SIG-M5 (cell line): ENCODE measurements at places on chromosomes 1 and 21.

DNA sequence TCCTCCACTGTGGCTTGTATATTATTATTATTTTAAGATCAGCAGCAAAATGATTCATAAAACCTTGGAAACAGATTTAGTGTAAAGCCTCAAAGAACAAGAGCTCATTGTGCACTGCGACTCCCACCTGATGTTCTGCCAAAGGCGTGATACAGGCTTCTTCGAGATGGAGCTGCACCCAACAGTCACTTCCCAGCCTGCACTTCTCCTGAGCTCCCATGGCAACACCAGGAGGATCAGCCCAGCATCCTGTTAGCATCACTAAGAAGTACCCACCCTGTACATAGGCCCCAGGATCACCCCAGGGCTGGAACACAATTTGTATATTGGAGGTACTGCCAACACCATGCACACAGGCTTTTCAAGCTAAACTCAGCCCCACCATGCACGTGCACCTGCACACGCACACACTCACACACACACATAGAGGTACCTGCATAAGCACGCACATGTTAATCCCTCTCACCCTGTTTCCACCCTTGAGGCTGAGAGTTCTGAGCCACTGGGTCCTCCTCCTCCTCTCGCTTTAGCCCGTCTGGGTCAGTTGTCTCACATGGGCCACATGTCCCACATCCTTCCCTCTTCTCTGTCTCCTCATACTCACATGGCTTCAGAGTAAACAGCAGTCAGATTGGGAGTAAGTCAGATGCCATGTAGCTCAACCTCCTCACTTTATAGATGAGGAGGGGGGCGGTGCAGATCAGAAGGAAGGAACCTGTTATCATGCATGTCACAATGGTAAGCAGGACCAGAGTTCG lies 281.9 kb upstream of the POU3F1 start:
- no peak for DNase-seq

DNA sequence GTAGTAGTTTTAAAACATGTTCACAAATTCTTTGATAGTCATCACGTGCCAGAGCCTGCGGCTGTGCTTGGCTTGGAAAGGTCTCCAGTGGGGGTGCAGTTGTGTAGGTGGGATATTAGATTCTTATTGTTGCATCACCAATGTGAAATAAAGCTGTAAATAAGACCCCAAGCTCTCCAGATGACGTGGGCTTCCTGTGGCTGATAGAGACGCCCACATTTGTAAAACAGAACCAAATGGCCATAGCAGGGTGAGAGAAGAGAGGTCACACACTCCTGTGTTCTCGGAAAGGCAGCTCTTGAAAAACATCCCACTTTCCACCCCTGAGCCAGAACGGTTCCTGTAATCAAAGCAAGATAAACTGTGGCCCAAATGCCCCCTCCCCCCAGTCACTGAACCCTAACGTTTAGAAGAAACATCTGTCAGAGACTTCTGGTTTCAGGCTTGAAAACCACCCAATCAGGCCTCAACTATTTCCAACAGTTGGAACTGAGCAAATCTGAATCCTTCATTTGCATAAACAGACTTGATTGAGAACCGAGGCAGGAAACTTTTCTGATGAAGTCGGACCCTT lies 6.6 kb upstream of the NTPCR start:
- DNase-seq: no peak

DNA sequence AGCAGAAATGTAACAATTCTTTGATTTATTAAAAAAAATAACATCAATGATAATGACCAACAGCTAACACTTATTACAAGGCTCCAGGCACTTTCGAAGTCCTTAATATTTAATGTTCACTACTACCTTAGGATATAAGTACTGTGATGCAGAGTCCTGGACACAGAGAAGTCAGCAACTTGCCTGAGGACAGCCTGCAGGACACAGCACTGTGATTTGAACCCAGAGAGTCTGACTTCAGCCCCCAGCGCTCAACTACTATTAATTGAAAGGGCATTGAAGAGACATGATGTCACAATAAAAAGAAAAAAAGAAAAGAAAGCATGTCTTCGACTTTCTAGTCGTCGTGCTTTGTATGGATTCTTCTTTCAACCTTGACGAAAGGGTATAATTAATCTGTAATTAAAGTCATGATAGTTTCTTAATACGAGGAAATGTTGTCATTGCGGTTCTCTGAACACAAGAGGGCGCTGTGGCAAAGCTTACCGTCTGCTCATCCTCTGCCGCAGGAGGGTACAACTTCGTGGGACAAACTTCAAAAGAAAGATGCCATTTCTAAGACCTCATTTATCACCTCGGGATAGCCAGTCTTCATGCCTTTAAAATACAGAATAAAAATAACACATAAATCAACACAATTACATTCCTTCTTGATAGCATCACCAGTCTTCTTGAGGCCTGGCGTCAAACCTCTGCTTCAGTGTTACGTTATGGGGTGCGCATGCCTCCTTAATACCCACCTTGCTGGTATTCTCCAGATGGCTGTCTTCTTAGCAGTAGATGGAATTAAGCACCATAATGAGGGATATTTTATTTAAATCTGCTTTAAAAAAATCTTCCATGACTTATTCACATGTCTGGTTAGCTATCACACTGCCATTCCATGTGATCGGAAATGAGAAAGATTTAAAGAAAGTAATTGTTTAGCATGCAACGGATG lies 240.1 kb downstream of the DISC1 start:
- no peak for DNase-seq

DNA sequence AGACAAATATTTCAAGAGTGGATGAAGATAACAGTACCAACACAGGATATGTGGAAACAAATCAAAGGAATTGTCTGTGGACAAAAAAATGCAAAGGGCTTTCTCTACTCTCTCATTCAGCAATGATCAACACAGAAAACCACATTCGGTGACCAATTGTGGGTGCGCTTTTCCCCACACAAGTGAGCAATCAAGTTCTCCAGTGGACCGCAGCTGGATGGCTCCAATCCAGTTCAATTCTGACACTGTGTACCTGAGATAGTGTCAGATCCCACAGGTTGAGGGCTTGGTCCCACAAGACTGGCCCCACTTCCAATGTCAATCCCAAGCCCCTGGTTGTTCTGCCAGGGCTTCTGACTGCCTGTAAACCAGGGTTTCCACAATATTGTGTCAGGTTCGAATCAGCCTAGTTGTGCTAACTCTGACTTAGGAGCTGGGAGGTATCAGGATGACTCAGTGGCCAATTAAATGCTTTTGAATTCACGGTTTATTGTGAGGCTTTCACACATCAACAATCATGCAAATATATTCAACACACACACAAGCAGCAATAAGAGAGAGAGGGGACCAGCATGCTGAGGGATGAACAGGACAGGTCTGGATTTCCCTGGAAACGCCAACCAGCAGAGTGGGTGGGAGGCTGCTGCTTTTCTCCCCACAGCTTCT lies 87.0 kb upstream of the BTG3 start:
- DNase-seq: no peak

DNA sequence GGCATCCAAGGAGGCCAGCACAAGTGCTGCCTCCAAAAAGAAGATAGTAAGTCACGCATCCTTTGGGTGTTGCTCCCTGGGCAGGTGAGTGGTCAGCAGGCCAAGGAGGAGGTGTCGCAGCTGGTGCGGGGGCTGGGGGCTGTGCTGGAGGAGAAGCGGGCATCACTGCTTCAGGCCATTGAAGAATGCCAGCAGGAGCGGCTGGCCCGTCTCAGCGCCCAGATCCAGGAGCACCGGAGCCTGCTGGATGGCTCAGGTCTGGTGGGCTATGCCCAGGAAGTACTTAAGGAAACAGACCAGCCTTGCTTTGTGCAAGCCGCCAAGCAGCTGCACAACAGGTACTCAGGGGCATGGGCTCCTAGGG lies 4.3 kb downstream of the TRIM46 start:
- no peak for DNase-seq

DNA sequence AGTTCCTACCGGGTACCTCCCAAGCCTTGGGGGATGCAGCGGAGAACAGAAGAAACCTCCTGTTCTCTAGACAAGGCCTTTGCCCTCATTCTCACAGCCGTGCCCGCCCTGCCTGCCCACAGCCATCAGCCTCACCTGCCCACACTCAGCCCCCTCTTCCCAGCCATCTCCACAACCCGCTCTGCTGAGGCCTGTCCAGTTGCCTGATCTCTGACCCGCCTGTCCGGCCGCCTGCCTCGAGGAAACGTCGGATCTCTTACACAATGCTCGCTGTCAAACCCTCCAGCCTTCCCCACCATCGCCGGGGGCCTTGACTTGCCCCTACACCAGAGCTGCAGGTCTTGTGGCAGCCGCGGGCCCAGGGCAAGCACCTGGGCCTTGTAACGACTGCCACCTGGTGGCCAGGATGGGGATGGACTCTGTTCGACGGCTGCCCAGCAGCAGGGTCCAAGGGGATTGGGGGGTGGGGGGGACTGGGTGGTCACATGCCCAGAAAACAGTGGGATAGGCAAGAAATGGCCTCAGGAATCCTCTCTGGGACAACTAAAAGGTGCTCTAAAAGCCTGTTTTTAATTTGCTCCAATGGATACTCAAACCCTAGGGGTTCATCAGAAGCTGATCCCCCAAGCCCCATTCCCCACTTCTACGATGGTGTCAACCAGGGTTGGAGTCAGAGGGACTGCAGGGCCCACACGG lies 31.0 kb downstream of the SLC45A1 start:
- no peak for DNase-seq

GRCh38 chr1:26786437-26787380 lies 1.0 kb upstream of the PIGV start:
- DNase-seq: no peak

GRCh38 chr1:184161071-184161698 lies 109.7 kb downstream of the TSEN15 start:
- DNase-seq: no peak

DNA sequence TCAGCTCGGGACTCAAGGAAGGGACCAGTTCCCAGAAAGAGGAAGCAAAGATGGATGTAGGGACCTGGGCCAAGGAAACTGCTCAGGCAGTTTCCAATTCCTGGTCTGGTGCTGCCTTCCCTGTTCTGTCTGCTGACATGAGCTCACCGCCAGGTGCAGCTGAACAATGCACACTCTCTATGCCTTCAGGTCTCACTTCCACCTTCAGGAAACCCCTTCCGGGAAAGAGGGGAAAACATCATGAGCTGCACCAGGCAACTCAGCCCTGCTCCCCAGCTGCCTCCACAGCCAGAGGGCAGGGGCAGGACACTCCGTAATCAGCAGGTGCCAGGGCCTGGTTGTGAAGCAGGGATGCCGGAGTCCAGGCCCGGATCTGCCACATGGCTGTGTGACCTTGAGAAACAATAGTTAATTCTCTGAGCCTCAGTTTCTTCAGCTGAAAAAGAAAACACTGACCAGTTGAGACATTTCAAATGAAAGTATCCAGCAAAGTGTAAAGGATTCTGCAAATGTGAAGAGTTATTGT lies 27.8 kb downstream of the SMIM12 start:
- no peak for DNase-seq

GRCh38 chr1:200153277-200154055 lies 126.0 kb downstream of the NR5A2 start:
- no peak for DNase-seq

GRCh38 chr1:29370067-29370466 lies 133.7 kb downstream of the PTPRU start:
- DNase-seq: no peak

DNA sequence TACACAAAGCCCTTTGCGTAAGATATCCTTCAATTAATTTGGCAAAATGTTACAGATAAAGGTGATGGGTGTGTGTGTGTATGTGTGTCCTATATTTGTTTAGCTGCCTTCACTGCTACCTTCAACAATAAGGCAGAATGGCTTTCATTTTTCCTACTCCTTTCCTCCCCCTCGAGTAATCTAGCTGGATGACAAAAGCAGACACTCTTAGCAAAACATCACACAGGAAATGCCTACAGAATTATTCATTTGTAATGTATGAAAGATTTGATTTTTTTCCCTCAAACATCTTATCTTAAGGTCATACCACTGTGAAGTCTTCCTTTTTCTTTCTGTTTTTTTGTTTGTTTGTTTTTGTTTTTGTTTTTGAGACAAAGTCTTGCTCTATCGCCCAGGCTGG lies 10.6 kb downstream of the PTPN22 start:
- no peak for DNase-seq

- no peak for DNase-seq
Observed at GRCh38 chr1:212453156-212453857, 20.6 kb downstream of the NENF start.

- DNase-seq: no peak
Observed at GRCh38 chr1:160578525-160579191, 638 bp downstream of the CD84 start.

- no peak for DNase-seq
Observed at GRCh38 chr21:8994640-8995511, 1526.5 kb upstream of the TPTE start.

DNA sequence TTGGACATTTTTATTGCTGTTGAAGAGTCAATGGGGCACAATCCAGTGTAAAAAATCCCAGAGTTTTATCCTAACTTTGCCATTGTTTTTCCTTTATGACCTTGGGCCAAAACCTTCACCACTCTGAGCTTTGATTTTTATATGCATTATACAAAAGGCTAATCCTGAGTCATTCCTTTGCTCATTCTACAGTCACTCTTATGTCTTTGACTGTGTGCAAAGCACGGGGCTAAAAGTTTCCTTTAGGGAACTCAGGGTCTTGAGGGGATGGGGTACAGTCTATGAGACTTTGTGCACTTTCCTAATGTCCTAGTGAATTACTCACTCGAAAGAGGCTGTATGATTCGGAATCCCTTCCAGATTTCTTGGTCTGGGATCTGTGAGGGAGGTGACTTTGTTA lies 543.2 kb upstream of the CAMK1G start:
- DNase-seq: no peak

GRCh38 chr1:205766570-205766969 lies 8.7 kb downstream of the RAB29 start:
- no peak for DNase-seq

- DNase-seq: no peak
Observed at GRCh38 chr1:91281782-91282181, 122.9 kb downstream of the HFM1 start.

GRCh38 chr1:197838836-197839235 lies 63.6 kb upstream of the DENND1B start:
- peak; percentile 95 for DNase-seq

DNA sequence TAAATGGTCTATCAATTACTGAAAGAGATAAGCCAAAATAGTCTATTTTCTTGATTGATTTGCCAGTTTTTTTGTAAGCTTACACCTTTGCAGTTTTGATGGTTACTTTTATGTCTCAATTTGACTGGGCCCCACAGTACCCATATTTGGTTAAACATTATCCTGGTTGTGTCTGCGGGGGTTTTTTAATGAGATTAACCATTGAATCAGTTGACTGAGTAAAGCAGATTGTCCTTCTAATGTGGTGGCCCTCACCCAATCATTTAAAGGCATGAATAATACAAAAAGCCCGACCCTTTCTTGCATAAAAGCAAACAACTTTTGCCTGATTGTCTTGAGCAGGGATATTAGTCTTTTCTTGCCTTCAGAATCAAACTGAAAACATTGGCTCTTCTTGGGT lies 650.0 kb upstream of the RGS18 start:
- DNase-seq: no peak

GRCh38 chr1:236913371-236914037 lies 90.7 kb downstream of the MT1HL1 start:
- no peak for DNase-seq

GRCh38 chr1:91555821-91556531 lies 55.3 kb downstream of the CDC7 start:
- DNase-seq: no peak

GRCh38 chr1:160438317-160438918 lies 38.1 kb downstream of the VANGL2 start:
- DNase-seq: no peak

- no peak for DNase-seq
Observed at GRCh38 chr1:220966881-220967611, 87.8 kb downstream of the HLX start.

- no peak for DNase-seq
Observed at GRCh38 chr21:36021251-36021837, 39.0 kb downstream of the SETD4 start.
